ENCODE measurements at places on chromosomes 6 and 20. TPM values are rescaled to one million over a fixed set of nuclear protein-coding genes. Genes with fewer than 3 reads are reported as not detected.

Gene SLC17A3
- total RNA-seq: not detected

Gene RIPPLY2
- total RNA-seq: 0.35 TPM

Gene SMLR1
- total RNA-seq: not detected

Gene LY6G5C
- total RNA-seq: 1.2 TPM

Gene BRPF3
- total RNA-seq: 17.3 TPM

Gene NRSN1
- not detected for total RNA-seq

Gene MICB
- 3.6 TPM for total RNA-seq

Gene IPCEF1
- 0.15 TPM for total RNA-seq

Gene FRK
- total RNA-seq: 0.60 TPM

Gene UST
- 4.0 TPM for total RNA-seq

Gene VEGFA
- total RNA-seq: 409 TPM

Gene AURKA
- total RNA-seq: 16.1 TPM

Gene RPS21
- total RNA-seq: 839 TPM

Gene BYSL
- total RNA-seq: 18.3 TPM

Gene BACH2
- total RNA-seq: 5.6 TPM

Gene PABPC1L
- total RNA-seq: 15.3 TPM

Gene RGS17
- total RNA-seq: 0.15 TPM

Gene TNFRSF6B
- total RNA-seq: 10.3 TPM

Gene ARMH2
- total RNA-seq: not detected

Gene FOXA2
- total RNA-seq: not detected

Gene ZBTB46
- 53.4 TPM for total RNA-seq

Gene PTCHD4
- 2.8 TPM for total RNA-seq

Gene SYCP2
- not detected for total RNA-seq

Gene MLIP
- 65.4 TPM for total RNA-seq

Gene GNAS
- 1,319 TPM for total RNA-seq

Gene RAET1E
- not detected for total RNA-seq

Gene AVP
- not detected for total RNA-seq

Gene TMEM244
- not detected for total RNA-seq

Gene ERVFRD-1
- not detected for total RNA-seq

Gene GGTLC1
- not detected for total RNA-seq

Gene PPP1R14C
- 104 TPM for total RNA-seq

Gene SOX18
- total RNA-seq: 0.06 TPM

Gene FAM229B
- 16.5 TPM for total RNA-seq

Gene RANBP9
- total RNA-seq: 32.3 TPM

Gene C4B
- 4.1 TPM for total RNA-seq

Gene COQ3
- 5.1 TPM for total RNA-seq

Gene ZNF335
- total RNA-seq: 18.1 TPM

Gene RXRB
- 38.1 TPM for total RNA-seq

Gene TRIM40
- total RNA-seq: not detected

Gene FAM217A
- not detected for total RNA-seq

Gene CD24
- total RNA-seq: 166 TPM

Gene OR11A1
- not detected for total RNA-seq

Gene OPN5
- 0.14 TPM for total RNA-seq

Gene PRELID3B
- 37.6 TPM for total RNA-seq

Gene GRIK2
- 1.5 TPM for total RNA-seq

Gene PFDN6
- 72.8 TPM for total RNA-seq

Gene NFATC2
- 9.2 TPM for total RNA-seq

Gene NKX2-4
- total RNA-seq: not detected

Gene BMP5
- total RNA-seq: 112 TPM

Gene CCN2
- 17.2 TPM for total RNA-seq

Measured in cardiac muscle cell (in vitro differentiated cells and primary cell).